ENCODE measurements at places on chromosomes 3 and 15.

DNA sequence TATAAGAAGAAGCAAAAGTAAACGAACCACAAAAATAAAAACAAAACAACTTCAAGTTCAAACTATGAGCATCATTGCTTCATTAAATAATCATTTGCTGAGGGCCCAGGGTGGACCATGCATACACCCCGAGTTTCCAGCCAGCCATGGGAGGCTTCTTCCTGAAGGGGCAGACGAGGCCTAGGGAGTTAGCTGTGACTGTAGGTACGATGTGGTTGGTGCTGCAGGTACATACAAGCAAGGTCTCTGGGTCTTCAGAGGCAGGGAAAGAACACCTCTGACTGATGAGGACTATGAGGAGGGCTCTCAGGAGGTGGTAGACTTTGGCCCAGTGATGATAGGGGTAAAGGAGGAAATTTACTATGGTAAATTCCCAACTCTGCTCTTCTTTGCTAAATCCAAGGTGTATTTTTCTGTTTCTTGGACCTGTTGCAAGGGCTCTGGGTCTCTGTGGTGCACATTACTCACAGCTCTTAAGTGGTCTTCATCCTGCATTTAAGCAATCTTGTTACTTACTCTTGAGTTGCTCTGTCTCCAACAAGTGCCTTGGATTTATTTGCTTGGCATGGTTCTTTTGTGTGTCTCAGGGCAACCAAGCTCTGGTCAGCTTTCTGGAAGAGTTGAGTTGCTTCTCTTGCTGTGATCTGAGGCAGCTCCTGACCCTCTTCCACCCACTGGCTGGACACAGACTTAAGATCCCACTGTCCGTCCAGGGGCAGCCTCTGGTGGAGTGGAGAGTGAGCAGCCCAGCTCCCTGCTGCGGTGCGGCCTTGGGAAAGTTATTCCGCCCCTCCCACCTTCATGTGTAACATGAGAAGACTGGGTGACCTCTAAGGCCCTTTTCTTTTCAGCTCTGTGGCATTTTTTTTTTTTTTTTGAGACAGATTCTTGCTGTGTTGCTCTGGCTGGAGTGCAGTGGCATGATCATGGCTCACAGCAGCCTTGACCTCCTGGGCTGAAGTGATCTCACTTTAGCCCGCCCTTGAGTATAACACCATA lies 56.1 kb upstream of the KIF23 start:
- DNase-seq: no peak

- DNase-seq: no peak
Measured at GRCh38 chr3:134640378-134640777, 10.4 kb downstream of the KY start.

DNA sequence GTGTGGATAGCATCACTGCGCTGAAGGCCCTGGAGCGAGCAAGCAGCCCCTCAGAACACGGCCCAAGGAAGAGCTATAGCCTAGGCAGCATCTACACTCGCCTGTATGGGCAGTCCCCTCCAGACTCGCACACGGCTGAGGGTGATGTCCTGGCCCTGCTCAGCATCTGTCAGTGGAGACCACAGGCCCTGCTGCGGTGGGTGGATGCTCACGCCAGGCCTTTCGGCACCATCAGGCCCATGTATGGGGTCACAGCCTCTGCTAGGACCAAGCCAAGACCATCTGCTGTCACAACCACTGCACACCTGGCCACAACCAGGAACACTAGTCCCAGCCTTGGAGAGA lies 20.5 kb downstream of the ATRIP start:
- DNase-seq: no peak

DNA sequence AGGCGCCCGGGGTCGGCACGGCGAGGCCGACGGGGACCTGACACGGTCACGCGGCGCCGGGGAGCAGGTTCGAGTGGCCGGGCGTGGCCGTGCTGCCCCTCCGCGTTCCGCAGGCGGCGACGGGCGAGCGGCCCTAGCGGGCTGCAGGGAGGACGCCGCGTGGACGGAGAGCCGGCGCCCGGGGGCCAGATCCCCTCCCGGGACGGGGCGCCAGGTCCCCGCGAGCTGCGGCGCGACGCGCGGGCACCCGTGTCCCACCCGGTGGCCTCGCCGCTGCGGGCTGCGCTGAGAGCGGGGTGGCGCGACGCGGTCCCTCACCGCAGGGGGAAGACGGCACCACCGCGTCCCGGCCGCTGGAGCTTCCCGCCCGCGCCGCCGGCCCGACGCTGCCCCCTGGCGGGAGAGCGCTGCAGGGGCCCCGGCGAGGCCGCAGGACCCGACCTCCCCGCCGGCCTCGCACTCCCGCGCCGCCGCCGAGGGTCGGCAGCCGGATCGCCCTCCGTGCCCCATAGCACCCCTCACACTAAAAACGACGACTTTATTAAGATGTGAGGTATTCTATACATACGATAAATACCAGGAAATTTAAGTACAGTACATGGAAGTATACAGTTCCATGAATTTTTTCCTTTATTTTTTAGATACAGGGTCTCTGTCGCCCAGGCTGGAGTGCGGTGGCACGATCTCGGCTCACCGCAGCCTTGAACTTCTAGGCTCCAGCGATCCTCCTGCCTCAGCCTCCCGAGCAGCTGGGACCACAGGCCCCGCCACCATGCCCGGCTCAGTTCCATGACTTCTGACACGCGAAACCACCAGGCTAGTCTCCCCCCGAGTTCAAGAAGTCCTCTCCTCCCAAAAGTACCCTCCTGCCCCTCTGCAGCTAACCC lies 1.3 kb upstream of the PIGZ start:
- no peak for DNase-seq

GRCh38 chr15:70281261-70281810 lies 183.6 kb upstream of the TLE3 start:
- DNase-seq: no peak

GRCh38 chr15:57323806-57324589 lies 52.3 kb upstream of the CGNL1 start:
- DNase-seq: no peak

DNA sequence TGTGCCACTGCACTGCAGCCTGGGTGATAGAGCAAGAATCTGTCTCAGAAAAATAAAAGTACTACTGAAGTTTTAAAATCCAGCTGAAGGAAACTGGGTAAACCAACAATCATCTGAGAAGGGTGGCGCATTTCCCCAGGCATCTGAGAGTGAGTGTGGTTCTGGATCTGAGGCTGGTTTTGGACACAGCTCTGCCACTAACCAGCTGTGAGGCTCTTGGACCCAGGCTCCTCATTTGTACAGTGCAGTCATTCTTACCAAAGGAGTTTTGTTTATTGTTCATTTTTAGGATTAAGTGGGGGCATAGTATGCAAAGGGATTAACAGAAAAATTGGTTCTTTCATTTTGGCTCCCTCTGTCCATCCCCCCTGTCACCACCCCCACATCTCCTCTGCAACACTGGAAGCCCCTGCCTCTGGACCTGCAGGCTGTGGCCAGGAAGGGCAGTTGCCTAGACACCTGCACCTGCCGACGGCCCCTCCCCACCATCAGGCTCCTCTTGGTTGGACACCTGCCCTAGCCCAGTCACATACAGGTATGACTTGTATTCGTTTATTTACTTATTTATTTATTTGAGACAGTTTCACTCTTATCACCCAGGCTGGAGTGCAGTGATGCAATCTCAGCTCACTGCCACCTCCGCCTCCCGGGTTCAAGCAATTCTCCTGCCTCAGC lies 8.8 kb downstream of the NUP210 start:
- DNase-seq: no peak

DNA sequence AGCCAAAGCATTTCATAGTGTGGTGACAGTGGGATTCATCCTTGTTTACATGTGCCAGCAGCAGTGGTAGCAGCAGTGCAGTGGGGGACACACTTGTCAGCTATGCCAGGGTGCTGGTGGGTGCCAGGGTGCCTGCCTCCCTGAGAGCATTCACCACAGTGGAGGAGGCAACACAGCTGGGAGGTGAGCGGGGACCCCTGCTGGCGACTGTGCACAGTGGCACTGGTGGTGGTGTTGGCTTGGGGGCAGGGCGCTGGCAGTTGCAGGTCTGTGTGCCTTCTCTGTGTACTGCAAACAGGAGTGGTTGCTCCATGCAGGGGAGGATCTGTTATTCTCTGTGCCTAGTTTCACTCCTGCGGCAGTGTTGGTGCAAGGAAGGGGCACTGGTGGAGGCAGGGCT lies 41.2 kb downstream of the CEP63 start:
- no peak for DNase-seq

DNA sequence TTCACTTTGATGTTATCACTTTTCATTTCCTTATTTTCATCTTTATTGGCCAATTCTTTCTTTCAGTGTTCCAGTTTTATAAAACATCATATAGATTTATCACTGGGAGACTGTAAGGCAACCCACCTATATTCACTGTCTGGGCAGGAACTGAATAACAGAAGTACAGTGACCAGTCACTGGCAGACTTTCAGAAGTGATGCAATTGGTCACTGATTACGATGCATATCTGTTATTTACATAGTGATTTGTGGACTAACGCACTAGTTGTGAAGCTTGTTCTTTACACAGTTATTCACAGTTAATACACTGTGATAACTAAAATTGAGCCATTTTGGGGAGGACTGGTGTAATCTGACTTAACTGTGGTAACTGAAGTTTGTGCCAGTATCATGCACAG lies 190.2 kb upstream of the DPH6 start:
- DNase-seq: no peak

GRCh38 chr3:73010158-73010557 lies 13.5 kb downstream of the PPP4R2 start:
- no peak for DNase-seq

DNA sequence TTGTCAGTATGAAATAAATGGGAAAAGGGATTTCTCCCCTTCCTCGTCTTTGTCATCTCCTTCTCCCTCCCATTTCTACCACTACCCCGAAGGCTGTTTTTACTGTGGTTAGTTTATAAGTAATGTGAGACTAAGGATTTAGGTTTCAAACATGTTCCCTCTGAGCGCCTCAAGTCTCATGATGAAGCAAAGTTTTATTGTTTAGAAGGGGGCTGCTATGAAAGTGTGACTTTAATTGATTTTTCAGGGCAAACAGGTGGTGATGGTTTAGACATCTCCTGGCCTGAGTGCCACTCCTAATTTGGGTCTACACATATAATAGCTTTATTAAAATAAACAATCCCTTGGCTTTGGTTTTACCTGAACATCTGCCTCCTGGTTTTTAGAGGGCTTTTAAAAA lies 185.5 kb downstream of the MCTP2 start:
- no peak for DNase-seq
